HCT116 (cell line): ENCODE measurements at places on chromosomes 4 and X. TPM values are rescaled to one million over a fixed set of nuclear protein-coding genes. Genes with fewer than 3 reads are reported as not detected.

DNA sequence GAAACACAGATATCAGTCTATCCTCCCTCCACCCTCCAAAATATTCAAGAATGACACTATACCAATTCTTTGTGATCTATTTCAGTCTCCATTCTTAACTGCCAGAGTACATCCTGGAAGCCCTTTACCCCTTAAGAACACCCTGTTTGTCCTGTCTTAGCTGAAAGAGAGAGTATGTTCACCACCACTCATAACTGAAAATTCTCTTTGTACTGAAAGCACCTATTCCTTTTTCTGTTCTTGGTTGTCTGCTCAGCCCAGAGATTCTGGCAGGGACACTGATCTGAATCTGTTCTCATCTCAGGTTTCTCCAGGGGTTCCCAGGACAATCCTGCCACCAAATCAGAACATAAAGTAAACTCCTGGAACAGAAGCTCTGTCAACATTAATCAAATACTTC lies 25.4 kb upstream of the EREG start:
- DNase-seq: no peak

SHROOM2 gene
- total RNA-seq: 5.3 TPM

IL2 gene
- total RNA-seq: 1.3 TPM

- no peak for DNase-seq
Measured at GRCh38 chr4:174201871-174202270, 81.6 kb downstream of the FBXO8 start.

DNA sequence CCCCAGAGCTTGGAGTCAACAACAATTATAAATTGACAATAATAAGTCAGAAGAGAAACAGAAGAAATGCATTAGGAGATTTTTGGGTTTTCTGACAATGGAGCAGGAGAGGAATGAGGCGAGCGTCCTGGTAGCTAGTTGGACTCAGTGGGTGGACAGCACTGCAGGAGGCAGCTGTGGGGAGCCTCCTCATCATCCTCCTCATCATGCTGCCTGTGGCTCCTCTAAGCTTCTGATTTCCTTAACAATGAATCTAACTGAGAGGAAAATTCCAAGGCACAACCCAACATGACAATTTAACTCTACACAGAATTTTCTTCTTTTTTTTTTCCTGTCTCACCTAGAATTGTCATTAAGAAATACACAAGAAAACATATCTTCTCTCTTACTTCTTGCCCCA lies 357.1 kb upstream of the NOCT start:
- no peak for DNase-seq

DNA sequence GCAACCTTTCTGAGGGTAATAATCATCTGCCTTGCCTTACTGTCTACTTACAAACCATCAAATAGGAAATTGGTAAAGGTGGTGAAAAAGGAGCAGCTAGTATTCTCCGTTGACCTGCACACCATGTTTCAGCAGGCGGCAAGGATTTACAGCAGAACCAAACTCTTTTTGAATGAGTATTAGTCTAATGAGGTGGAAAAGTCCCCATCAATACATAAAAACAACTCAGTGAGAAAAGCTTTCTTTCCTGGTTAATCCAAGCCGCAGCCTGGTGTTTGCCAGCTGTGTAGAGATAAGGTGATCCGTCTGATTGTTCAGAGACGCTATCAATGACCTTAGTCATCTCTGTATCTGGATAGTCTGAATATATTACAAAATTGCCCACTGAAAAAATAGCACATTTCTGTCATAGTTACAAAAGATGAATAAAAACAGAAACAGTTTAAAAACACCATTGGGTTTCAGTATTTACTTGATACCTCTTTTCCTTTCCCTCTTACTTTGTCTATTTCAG lies 110.4 kb upstream of the TBC1D9 start:
- no peak for DNase-seq

NAAA gene
- total RNA-seq: 17.0 TPM

SLC6A14 gene
- total RNA-seq: 0.05 TPM

DNA sequence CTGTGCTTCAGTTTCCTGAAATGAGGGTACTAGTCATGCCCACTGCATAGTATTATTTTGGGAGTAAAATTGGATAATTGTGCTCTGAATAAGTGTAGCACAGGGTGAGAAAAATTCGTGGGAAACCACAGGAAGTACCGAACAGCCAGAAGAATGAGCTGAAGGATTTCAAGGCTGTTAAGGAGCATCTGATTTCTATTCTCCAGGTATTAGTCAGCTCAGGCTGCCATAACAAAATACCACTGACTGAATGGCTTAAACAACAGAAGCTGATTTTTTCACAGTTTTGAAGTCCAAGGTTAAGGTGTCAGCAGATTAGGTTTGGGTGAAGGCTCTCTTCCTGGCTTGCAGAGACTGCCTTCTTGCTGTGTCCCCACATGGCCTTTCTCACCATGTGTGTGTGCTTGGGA lies 41.9 kb downstream of the WWC2 start:
- DNase-seq: no peak

- DNase-seq: no peak
Measured at GRCh38 chrX:21723084-21723483, 34.8 kb downstream of the SMPX start.

- no peak for DNase-seq
Measured at GRCh38 chr4:70392057-70392776, 5.5 kb upstream of the OPRPN start.

CLDN22 gene
- total RNA-seq: not detected

S100P gene
- total RNA-seq: 4.1 TPM

DNA sequence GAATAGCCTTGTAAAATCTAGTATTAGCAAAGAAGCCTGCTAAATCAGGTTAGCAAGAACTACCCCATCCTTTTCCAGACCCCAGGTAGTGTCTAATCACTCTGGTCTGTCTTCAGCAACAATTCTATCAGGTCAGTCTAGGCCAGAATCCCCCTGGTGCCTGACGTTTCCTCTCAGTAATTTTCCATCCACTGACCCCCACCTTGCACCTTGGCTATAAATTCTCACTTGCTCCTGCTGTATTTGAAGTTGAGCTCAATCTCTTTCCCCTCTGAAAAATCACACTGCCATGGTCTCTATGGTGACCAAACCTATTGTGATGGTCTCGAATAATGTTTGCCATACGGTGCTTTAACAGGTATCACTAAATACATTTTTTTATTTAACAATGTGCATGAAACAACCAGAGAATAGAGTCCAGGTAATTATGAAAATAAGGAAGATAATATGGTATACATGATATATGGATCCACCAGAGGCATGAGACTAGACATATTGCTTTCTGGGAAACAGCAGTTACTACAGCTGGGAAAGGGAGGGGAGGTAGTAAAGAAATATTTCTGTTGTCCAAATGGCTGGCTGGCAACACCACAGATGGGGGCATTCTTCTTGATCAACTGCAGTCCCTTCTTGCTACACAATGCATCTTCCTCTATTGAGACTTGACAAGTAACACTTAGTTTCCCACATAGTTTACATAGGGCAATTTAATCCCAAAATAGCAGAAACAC lies 33.8 kb downstream of the CXCL1 start:
- no peak for DNase-seq

DNA sequence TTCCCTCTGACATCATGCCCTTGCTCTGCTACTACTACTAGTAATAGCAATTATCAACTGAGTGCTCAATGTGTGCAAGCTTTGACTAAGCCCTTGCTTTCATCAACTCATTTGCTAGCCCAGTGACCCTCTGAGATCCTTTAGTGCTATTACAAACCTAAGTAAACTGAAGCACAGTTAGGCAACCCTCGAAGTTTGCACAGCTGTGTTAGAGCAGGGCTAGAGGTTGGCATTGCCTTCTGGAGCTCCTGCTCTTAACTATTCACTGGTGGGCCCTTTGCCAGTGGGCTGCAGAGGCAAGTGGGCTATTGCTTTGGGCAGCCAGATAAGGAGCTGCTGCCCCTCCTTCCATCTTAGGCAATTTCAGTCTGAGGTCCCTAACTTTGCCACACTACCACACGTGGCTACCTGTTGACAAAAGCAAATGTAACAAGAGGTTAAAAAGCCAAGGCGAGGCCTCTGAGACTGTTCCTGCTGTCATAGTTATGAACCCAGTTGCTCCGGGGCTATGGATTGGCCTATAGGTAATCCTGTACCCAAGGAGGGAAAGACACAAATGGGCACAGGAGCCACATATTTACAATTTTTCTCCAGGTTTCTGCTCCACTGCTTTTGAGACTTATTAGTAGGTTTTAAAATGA lies 41.5 kb upstream of the ANKRD50 start:
- DNase-seq: no peak

CCDC149 gene
- 5.3 TPM for total RNA-seq

CT45A3 gene
- total RNA-seq: 0.30 TPM

DNA sequence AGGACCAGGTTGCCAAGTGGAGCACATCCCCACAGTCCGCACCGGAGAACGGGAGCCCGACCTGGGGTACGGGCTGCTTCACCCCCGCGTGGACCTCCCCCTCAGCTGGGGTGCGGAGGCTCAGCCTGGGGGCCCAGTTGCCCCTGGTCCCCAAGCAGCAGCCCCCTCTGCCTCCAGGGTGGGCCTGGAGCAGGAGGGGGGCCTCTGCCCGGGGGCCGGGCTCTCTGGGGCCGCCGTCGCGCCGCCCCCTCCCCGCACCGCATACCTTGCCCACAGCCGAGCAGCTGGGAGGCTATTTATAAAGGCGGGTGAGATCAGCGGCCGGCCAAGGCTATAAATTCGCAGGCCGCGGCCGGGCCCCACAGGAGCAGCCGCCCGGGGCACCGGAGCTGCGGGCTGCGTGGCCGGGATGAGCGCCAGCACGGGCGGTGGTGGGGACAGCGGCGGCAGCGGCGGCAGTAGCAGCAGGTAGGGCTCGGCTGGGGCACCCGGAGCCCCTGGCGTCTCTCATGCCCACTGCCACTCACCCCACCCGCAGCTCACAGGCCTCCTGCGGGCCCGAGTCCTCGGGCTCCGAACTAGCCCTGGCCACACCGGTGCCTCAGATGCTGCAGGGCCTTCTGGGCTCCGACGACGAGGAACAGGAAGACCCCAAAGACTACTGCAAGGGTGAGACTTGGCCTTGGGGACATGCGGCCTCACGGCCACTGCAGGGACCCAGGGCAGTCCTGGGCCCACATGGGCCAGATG lies at the start of gene SRPK3:
Gene SRPK3 (plus strand): TSS at position 364 of the 750 bp plus-strand sequence. CDS start 46 bp downstream, at position 410.
- DNase-seq: no peak

- DNase-seq: no peak
Measured at GRCh38 chr4:48681856-48682255, 98.2 kb downstream of the FRYL start.

GRCh38 chr4:8147231-8147970 lies 11.2 kb downstream of the ABLIM2 start:
- DNase-seq: no peak

FAM9C gene
- not detected for total RNA-seq

AFM gene
- not detected for total RNA-seq

- DNase-seq: no peak
Measured at GRCh38 chrX:10496345-10496965, 123.9 kb downstream of the MID1 start.

GRCh38 chr4:147518086-147518485 lies 37.2 kb downstream of the EDNRA start:
- no peak for DNase-seq

DNA sequence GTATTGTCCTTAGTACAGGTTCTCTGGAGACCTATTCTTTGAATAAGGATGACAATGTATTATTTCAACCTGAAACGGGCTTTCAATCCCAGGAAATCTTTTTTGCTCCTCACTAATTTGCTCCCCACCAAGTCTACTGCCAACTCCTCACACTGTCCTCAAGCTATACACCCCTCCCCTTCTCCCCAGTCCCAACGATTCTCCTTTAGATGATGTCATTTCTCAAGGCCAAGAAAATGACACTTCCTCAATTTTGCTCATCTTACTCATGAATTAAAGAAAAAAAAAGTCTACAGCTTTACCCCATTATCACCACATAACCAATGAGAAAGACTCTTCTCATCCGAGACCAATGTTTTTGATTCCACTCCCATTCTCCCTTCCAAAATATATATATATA lies 20.6 kb downstream of the AP1S2 start:
- DNase-seq: no peak

GRID2 gene
- not detected for total RNA-seq

GRCh38 chr4:31617667-31618066 lies 897.5 kb downstream of the PCDH7 start:
- DNase-seq: no peak

CXCL3 gene
- total RNA-seq: 1.9 TPM

BEX5 gene
- total RNA-seq: not detected

DNA sequence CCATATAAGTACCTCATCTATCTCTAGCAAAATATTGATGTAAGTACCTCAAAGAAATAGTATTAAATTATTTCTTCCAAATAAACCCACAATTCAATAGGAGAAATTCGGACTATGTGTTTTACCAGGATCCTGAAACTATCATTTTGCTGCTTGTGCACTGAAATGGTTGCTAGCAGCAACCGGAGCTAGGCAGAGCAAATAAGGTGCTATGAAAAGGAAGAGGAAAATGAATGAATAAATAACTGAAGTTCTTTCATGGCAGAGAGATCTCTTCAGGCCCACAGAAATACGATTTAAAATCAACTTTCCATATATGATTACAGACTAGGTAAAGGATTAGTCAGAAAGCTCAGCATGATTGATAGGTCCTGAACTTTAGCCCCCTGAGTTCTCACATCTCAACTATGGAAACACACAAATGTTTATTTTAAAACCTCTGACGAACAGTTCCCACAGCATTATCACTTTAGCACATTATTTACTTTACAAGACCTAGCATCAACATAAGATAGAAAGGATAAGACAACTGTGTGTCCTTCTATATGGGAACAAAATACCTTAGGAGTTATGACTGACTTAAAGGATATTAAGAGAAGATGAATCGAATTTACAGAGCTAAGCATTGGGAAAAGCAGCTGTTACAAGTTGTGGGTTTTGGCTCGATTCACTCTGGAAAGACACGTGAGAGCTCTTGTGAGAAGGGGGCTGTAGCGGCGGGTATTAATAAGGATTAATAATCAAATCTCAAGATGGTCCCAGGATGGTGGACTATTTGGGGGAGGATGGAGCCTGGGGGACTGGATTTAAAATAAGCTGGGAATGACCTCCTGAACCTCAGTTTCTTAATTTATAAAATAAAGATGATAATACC lies 104.3 kb downstream of the CORIN start:
- DNase-seq: no peak

DNA sequence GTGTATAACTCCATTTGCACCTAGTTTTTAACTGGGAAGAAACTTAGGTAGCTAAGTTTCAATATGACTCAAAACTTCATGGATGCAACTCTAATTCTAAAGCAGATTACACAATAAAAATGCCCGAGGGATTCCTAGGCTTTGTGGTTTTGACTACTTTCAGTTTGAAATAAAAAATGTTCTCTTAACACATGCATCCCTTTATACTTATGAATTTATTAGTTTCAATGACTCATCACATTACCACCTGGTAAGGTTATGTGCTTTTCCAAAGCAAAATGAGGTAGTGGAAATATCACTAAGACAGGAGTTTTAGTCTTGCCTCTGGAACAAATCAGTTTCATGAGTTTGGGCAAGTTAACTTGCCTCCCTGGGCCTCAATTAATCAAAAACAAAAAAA lies 125.5 kb downstream of the OPHN1 start:
- peak; percentile 12 for DNase-seq

POU4F2 gene
- total RNA-seq: not detected

- DNase-seq: no peak
Measured at GRCh38 chr4:52107745-52108144, 56.6 kb downstream of the SPATA18 start.
